Stimulated activated CD8-positive, alpha-beta memory T cell treated with anti-CD3 and anti-CD28 coated beads, Interleukin-7, amount 100 ng/mL, for 1 hour (primary cell): ENCODE measurements at places on chromosomes 3 and 15.

- DNase-seq, result no peak
Measured at GRCh38 chr15:86663979-86664378, 584.3 kb downstream of the AGBL1 start.

GRCh38 chr3:112395181-112395895, 62.4 kb downstream of the CD200 start:
- no peak for DNase-seq

DNA sequence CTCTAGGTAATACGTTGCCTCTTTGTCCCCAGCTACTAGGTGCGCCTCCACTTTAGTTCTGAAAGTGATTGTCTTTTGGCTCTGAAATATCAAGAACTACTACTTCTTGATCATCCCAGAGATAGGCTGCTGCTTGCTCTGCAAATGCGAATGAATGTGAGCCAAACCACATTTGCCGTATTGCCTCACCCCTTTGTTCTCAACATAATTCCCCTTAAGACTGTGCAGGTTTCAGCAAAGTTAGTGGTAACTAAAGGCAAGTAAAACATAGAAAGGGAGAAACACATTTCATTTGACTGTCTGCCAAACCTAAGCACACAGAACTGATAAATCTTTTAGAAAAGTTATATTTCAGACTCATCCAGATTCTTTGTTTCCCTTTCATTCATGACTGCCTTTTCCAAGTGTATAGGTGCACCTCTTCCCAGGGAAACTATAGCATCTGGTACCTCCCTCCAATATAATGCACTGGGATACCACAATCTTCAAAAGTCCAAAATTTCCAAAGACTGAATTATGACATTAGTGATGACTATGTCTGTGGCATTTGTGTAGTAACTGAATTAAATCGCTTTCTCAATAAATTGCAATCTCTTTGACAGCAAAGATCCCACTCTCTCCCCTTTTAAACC, 720.6 kb upstream of the CBLB start:
- DNase-seq, result no peak

- DNase-seq, result no peak
Measured at GRCh38 chr3:55373423-55373822, 113.7 kb downstream of the WNT5A start.

- no peak for DNase-seq
Measured at GRCh38 chr3:112302150-112302830, 8.3 kb upstream of the SLC9C1 start.

GRCh38 chr3:161957467-161957866, 460.9 kb downstream of the OTOL1 start:
- DNase-seq, result no peak

- DNase-seq, result no peak
Measured at GRCh38 chr3:45409921-45410320, 21.5 kb downstream of the LARS2 start.

DNA sequence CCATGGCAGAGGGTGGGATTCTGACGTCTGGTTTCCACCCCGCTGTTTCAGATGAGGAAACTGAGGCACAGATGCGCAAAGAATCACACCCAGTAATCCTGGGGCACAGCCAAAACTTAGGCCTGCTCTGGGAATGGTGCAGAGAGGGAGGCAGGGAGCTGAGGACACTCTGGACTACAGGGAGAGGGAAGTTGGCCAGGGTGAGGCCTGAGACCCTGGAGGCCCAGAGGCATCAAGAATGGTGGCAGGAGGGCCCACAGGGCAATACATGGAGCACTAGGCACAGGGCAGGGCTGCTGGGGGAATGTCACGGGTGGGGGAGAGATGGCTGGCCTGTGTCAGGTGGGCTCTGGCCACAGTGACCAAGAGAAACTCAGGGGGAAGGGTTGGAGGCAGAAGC, 63.6 kb downstream of the TLE3 start:
- no peak for DNase-seq

- no peak for DNase-seq
Measured at GRCh38 chr3:172276103-172276502, 172.2 kb downstream of the GHSR start.

DNA sequence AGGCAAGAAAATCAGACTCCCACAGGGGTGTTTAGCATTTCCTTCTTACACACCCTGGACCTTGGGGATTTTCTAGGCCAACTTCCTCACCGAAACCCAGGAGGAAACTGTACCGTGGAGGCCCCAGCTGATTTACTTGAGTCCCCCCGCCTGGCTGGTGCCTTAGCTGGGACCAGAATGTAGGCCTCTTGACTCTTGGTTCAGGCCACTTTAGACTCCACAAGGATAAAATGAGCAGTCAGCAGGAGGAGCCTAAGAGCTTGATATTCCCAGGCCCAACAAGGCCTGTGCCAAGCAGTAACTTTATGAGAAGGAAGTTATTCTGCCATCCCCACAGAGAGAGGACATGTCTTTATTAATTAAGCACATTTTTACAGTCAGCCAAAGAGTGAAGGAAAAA, 4.6 kb upstream of the APBA2 start:
- no peak for DNase-seq

DNA sequence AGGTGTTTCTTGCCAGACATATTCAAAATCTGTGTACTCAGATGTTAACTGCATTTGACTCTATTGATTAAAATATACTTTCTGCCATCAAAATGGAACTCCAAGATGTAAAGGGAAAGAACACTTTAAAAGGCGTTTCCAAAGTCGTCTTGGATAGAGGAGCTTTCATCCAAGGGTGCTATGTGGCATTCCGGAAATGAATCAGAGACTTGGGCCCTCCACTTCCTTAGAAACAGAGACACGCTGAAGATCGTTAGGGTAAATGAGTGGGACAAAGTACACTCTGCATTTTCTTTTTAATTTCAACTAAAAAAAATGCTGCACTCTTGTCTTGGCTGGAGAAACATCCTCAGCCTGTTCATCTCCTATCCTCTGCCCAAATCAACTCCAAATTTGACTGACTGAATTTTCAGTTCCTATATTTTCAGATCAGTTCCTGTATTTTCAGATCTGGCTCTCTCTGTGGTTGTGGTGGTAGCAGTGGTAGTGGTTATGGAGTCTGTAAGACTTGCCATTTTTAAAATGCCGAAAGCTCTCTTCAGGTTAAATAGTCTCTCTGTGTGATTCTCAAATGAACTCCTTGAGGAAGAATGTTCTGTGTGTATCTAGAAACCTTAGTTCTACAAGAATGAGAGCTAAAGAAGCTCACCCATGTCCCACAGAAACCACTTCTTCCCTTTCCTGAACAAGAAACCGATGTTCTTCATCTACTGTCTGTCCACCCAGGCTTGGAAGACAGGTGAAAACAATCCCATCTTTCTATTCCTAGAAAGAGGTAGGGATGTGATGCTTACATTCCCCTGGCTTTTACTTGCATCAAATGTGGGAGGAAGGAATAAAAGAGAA, 156.8 kb upstream of the ICE2 start:
- DNase-seq, result no peak

GRCh38 chr3:64176461-64176996, 48.7 kb downstream of the PRICKLE2 start:
- no peak for DNase-seq

- no peak for DNase-seq
Measured at GRCh38 chr3:66567077-66567476, 66.3 kb upstream of the LRIG1 start.

GRCh38 chr3:178244733-178245709, 291.2 kb upstream of the KCNMB2 start:
- no peak for DNase-seq

- no peak for DNase-seq
Measured at GRCh38 chr3:116980099-116980498, 270.5 kb downstream of the TUSC7 start.

DNA sequence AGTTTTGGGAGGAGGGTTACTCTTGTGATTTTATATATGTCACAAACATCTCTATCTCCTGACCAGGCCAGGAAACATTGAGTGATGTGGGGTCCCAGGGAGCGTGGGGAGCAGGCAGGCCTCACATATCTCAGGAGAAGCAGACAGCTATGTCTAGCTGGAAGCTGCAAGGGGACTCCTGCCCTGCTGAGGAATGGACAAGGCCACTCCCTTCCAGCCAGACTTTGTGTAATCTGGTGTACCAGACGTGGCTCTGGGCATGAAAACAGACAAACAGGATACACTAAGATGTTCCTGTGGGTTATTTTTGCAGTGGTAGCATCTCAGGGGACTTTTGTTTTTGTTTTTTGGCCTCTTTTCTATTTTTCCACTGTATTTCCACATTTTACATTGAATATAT, 23.2 kb downstream of the CYP8B1 start:
- no peak for DNase-seq

GRCh38 chr15:83435202-83435601, 11.9 kb upstream of the SH3GL3 start:
- DNase-seq, result no peak

DNA sequence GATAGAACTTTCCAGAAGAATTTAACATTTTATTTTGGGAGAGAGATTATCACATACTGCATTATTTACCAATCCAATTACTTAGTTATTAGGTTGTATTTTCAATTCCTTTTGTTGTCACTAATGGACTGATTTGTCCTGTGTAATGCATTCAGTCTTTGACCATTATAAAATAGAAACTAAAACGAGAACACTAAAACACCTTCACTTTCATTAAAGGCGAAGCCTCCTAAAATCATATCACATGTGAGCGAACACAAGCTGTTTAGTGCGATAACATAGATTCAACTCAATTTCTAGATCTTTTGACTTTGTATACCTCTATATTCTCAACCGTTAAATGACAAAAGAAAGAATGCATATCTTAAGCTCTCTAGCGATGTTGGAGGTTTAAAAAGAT, 253.4 kb downstream of the VGLL3 start:
- DNase-seq, result no peak

- no peak for DNase-seq
Measured at GRCh38 chr15:82132096-82132495, 86.3 kb upstream of the MEX3B start.

- no peak for DNase-seq
Measured at GRCh38 chr3:32285891-32286290, 47.4 kb downstream of the CMTM8 start.

GRCh38 chr15:80777137-80777536, 2.0 kb upstream of the CEMIP start:
- DNase-seq, result no peak

GRCh38 chr15:52208306-52208946, 17.2 kb upstream of the GNB5 start:
- DNase-seq, result peak; percentile 59

- DNase-seq, result no peak
Measured at GRCh38 chr3:49788056-49788455, 1.7 kb upstream of the IP6K1 start.

- no peak for DNase-seq
Measured at GRCh38 chr3:123587401-123587800, 2.5 kb upstream of the HACD2 start.

DNA sequence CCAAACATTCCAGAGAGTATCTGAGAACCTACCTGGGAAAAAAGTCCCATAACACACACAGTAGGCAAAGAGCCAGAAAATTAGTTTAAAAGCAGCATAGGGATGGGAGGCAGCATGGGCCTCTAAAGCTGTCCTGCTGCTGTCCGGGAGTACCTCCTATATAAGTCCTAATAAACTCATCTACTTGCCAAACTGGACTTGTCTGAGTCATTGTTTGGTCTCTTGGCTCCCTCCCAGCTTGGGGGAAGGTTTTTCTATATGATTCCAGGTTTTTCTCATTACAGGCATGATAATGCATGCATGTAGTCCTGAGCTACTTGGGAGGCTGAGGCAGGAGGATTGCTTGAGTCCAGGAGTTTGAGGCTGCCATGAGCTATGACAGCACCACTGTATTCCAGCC, 17.5 kb upstream of the HACD2 start:
- DNase-seq, result no peak

- no peak for DNase-seq
Measured at GRCh38 chr15:63072809-63073277, 30.3 kb downstream of the TPM1 start.

DNA sequence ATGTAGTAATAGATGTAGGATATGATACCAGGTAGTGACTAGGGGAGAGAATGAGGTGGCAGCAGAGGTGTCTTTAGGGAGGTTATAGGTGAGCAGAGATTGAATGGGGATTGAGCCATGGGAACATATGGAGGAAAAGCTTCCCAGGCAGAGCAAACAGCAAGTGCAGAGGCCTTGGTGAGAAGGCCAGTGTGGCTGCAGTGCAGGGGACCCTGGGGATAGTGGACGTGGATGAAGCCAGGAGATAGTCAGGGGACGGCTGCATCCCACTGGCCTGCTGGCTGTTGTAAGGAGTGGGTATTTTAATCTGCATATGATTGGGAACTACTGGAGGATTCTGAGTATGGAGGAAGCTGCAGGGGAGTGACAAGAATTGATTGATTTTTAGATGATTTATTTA, 62.7 kb upstream of the TRAK1 start:
- DNase-seq, result no peak
